Epithelial cell of proximal tubule (primary cell): ENCODE measurements at places on chromosomes 2 and 18. TPM values are rescaled to one million over a fixed set of nuclear protein-coding genes. Genes with fewer than 3 reads are reported as not detected.

DNA sequence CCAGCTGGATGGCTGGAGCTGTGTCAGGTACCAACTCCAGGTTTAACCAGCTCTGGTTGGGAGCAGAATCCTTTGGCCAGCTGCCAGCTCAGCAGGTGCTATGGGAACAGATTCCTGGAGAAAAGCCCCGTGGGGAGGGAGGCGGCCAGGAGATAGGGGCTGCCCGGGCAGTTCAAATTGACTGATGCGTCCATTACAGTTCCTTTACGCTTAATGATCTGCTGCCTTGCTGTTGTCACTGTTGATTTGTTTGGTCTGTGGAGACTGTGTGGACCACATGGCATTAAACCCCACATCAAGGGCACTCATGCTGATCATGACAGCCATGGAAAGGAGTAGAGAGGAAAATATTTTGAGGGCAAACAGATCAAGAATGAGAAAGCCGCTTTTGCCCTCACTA, 200.0 kb downstream of the TSN start:
- DNase-seq, result no peak

GRCh38 chr2:173427887-173428668, 73.4 kb downstream of the CDCA7 start:
- DNase-seq, result no peak

DNA sequence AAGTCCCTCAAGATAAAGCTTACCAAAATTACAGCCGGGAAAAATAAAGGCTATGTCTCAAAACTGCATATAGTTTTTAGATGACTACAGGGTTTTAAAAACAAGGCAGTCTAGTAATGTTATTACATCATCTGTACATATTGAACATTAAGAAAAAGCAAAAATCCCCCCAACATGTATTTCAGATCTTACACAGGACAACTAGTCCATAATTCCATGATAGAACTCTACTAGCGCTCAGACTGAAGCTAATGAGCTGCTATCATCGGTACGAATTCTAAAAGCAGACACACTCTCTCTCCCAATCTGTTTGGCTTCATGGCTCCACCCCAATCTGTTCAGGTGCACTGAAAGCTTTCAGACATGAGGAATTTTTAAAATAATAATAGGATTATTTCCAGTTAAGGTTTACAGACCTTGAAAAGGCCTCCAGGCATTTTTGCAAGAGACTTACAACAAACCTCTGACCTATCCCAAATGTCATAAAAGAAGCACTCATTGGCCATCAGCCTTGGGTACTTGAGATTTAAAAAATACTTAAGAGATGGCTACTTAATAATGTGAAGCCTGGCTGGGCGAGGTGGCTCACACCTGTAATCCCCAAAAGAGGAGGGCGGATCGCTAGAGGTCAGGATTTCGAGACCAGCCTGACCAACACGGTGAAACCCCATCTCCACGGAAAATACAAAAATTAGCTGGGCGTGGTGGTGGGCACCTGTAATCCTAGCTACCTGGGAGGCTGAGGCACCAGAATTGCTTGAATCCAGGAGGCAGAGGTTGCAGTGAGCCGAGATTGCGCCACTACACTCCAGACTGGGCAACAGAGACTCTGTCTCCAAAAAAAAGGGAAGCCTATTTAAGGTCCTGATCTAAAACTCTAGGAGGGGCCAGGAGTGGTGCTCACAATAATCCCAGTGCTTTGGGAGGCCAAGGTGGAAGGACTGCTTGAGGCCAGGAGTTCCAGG, 2.0 kb downstream of the NPC1 start:
- DNase-seq, result no peak

GRCh38 chr2:107717661-107718060, 109.0 kb upstream of the RGPD4 start:
- no peak for DNase-seq

The FAM110C gene
- total RNA-seq, result 6.1 and 13.5 TPM in 2 replicates

The LYPD6 gene
- 7.5 and 7.9 TPM in 2 replicates for total RNA-seq

- DNase-seq, result no peak
Observed at GRCh38 chr2:144409241-144409640, 110.7 kb downstream of the ZEB2 start.

DNA sequence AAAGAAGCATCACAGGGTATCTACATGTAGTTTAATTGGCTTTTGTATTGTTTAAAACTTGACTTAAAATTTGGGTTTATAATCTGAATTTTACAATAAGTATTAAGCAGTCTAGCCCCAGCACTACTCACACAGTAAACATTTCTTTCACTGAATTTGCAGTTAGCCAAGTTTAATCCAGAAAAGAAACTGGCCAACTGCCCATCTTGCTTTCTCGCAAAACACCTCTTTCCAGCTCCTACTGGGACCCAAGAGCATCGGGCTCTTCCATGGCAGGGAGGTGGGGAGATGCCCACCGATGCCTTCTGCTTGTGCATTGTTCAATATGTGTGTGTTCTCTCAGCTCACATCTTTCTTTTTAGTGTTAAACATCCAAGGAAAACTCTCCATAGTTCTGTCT, 212.8 kb upstream of the BOD1L2 start:
- no peak for DNase-seq

The RMDN2 gene
- total RNA-seq, result 1.5 and 2.8 TPM in 2 replicates

DNA sequence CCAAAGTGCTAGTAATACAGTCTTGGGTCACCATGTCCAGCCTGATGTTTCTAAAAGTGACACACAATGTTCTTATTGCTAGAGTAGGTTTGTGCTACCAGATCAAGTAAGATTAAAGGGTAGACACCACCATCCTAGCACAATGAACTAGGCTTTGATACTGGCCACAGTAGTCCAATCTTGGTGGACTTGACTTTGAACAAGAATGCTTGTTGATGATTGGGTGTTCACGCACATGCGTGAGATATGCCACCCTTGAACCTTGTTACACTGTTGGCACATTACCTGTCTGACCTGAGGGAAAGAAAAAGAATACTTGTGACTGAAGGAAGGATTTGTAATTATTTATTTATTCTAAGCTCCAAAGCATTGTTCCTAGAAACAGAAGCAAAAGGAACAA, 72.1 kb upstream of the EMILIN2 start:
- DNase-seq, result no peak

DNA sequence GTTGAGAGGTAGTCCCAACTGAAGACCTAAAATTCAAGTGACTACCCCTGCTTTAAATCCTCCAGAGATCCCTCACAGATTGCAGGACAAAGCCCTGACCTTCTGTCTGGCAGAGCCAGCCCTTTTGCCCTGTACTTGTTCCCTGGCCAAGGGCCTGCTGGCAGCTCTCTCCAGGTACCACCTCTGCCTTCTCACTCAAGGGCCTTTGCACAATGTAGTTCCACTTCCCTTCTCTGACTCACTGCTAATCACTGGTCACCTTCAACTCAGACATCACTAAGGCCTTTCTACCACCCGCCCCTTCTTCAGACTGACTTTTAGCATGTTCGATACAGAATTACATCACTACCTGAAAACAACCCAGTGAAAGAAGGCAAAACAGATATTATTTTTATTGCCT, 411.0 kb downstream of the TMEM182 start:
- DNase-seq, result no peak

The CD8B2 gene
- total RNA-seq, result 0.29 TPM in 1 of 2 replicates, not detected in the other

GRCh38 chr18:274313-274712, 6.5 kb upstream of the THOC1 start:
- DNase-seq, result no peak

GRCh38 chr2:159882130-159882745, 84.2 kb upstream of the CD302 start:
- DNase-seq, result no peak

The PSTPIP2 gene
- total RNA-seq, result 7.2 and 11.0 TPM in 2 replicates

- DNase-seq, result no peak
Observed at GRCh38 chr2:178076130-178076529, 3.6 kb upstream of the PDE11A start.

DNA sequence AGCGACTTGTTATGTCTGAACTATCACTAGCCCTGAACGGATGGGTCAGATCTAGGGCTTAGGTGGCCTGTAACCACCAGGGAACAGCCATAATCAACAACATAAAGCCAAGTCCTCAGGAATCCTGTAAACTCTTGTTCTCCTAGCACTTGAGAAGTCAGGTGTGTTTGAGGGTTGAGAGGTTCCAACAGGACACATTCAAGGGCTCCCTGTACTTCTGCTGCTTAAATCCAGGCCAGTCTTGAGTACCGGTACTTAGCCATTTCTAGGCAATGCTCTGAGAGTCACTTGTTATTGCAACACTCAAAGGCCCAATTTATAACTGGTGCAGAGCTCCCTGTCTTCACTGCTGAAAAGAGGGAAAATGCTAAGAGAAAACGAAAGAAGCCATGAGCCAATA, 21.6 kb upstream of the SLC40A1 start:
- DNase-seq, result no peak

GRCh38 chr2:2296400-2296799, 34.7 kb downstream of the MYT1L start:
- DNase-seq, result no peak

- no peak for DNase-seq
Observed at GRCh38 chr2:168719446-168719845, 83.0 kb upstream of the NOSTRIN start.

GRCh38 chr18:63271881-63272299, 47.7 kb downstream of the BCL2 start:
- no peak for DNase-seq

DNA sequence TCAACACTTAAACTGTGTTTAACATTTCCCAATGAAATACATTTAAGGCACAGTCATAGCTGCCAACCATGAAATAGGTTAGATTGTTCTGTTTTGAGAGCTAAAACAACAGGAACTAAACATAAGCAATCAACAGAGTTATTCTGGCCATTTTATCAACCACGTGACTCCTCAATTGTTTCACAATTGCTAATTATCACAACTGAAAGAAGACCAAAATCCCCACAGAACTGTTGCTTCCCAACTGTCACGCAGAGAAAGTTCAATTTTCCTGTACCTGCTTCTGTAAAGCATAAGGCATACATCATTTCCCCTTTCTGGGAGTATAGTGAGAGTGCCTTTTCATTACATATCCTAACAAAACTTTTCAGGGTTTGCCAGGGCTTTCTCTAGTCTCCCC, 248.6 kb downstream of the EPHA4 start:
- no peak for DNase-seq

GRCh38 chr2:104384961-104385360, 469.0 kb upstream of the POU3F3 start:
- no peak for DNase-seq

The SERPINB4 gene
- not detected in 2 replicates for total RNA-seq

The NEU2 gene
- not detected in 2 replicates for total RNA-seq

The FBLN7 gene
- 1.6 TPM in 1 of 2 replicates, not detected in the other for total RNA-seq

- DNase-seq, result no peak
Observed at GRCh38 chr2:48940606-48941005, 185.1 kb upstream of the LHCGR start.

The UBXN4 gene
- total RNA-seq, result 47.2 and 50.2 TPM in 2 replicates

The RGPD3 gene
- 0.29 and 0.46 TPM in 2 replicates for total RNA-seq

- no peak for DNase-seq
Observed at GRCh38 chr2:169036736-169037440, 5.8 kb upstream of the ABCB11 start.
